ENCODE measurements at places on chromosomes 2 and 18.

- no peak for DNase-seq
These were observed 114.0 kb downstream of the CYP26B1 start for GRCh38 chr2:72033636-72034035.

GRCh38 chr18:28715206-28715605, 538.3 kb upstream of the CDH2 start:
- no peak for DNase-seq

DNA sequence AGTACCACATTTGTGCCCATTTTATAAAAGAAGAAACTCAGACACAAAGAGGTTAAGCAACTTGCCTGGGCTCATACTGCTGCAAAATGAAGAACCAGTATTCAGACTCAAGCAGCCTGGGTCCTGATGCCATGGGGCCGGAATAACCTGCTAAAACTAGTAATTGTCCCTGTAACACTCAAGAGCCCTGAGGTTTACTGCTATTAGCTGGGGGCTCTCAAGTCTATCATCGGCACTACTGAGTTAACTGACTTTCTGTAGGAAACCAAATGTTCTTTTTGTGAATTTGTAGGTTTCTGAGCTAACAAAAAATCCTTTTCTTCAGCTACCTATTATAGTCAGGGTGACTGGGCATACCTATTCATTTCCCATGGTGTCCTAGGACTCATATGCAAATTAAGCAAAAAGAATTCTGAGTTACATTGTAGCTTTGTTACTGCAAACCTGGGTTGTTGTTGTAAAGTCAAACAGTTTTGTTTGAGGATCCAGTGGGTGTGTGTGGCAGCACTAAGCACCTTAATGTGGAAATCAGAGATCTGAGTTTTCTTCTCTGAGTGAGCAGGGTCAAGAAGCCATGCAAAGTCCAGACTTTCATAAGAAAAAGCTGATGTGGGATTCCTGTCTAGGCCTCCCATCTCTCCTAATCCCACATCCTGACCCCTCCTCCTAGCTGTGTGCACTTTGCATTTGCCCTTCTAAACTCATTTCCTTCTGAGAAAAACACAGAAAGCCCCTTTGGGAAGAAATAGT, 72.4 kb upstream of the TNP1 start:
- no peak for DNase-seq

DNA sequence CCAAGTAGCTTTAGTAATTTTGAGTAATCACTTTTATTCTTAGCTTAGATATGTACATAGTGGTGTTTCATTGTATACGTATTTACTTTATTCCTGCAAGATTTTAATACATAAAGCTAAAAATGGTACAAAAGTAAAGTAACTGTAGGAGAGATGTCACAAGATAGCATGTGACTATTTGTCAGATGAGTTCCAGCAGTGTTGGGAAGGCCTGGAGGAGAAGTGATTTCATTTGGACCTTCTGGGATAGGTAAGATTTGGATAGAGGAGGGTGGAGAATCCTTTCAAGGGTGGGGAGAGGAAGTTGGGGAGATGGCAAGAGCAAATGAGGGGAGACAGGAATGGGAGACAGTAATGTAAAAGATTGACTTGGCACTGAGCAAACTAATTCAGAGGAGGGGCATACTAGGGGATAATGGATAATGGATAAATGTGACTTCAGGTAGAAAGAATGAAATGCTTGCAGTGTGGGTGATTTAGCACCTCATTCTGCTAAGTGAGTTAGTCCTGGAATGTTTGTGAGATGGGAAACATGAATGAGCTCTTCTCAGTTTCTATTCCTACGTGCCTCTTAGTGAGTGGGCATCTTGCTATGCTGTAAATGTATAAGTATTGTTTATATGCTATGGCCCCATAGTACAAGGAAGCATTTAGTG, 10.5 kb downstream of the WDR43 start:
- DNase-seq, result peak; percentile 80
